Body of pancreas (tissue), 4 donors: ENCODE measurements at places on chromosomes 1 and 21.

DNA sequence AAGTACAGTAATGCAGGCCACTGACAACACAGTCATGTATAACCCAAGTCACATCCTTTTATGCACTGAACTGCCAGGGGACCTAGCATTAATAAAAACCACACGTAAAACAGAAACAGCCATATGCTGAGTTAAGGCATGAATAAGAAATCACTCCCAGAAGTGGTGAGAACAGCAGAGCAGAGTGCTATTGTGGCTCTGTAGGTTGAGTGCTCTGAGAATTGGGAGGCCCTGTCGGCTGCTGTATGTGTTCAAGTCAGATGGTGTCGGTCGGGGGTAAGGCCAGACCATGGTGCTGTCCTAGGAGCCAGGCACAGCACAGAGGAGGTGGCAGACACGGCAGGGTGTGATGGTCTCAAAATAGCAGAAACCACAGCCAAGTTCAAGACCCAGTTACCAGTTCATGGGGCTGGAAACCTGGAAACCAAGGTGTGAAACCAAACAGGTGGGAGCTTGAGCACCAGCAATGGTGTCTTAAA lies 126.6 kb upstream of the COA6 start:
- no peak for DNase-seq

DNA sequence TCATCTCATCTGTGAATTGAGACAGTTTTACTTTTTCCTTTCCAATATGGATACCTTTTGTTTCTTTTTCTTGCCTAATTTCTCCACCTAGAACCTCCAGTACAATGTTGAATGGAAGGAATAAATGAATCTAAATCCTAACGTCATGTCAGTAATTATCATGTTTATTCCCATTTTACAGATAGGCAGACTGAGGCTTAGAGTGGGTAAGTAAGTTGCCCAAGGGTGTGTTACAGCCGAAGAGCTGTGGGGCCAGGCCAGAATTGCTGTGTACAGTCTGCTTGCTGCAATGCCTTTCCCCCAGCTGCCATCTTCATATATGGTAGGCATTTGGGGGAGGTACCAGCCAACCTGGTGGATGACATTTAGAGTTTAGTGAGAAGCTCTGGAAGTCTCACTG lies 162.7 kb downstream of the CAMTA1 start:
- DNase-seq, result no peak

- no peak for DNase-seq
These were observed 31.4 kb downstream of the POFUT2 start for GRCh38 chr21:45256021-45256911.

DNA sequence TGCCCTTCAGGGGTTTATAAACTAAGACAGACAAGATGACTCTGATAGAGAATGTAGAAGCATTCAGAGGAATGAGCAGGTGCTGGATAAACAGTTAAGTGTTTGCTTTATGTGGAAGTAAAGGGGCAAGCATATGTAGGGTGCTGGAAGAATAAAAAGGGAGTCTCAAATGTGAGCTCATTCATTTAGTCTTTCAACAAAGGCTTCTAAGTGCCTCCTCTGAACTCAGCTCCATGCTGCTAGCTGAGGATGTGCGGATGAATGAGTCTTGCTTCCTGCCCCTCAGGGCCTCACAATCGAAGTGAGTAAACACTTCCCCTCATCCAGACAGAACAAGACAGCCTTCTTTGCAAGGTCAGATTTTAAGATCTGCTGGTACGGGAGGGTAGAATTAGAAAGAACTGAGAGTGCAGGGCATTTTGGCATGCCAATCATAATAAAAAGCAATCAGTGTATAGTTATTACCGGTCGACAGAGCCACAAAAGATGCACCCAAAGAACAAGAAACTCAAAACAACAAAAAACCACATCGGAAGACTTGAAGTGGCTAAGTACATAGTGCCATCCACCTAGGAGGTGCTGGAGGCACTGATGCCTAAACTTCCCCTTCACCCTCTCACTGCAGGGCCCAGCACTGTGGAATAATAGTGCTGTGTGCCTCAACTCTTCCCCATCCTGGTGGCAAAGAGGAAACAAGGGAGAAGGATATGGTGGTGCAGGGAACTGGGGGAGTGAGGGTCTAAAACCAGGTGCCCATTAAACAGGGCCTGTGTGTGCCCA lies 69.8 kb downstream of the TNR start:
- DNase-seq, result no peak

DNA sequence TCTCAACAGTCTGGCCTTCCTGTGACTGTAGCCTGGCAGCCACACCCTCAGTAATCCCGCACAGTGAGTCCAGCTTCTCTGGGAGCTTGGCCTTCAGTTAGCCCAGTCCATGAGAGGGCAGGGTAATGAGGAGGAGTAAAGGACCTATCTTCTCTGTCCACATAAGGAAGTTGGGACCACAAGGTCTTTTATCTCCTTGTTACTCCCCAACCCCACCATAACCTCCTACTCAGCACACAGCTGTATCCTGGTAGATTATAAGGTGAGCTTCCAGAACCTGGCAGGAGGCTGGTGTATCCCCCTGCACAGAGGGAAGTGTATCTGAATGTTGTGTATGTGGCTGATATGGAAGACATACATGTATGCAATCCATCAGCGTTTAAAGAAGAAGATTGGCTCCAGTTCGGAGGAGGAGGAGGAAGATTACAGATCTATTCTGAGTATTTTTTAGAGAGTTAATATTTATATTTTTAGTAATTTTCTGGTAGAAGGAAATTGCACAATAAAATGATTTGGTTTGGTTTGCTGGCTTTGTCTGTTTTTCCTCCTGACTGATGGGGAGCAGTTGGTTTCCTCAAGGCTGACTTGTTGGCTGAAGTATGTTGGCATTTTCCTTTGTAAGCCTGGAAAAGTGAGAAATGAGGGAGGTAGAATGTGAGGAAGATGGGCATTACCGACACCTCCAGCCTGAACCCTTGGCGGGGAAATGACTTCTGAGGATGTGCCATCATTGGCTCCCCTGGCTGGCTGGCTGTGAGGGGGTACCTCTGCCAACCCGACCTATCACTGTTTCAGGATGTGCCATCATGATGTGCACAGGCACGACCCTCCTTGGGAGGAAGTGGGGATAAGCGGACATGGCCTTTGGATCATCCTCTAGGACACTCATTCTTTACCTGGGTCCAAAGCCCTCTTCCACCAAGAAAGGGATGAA lies 5.0 kb downstream of the C1orf226 start:
- no peak for DNase-seq

DNA sequence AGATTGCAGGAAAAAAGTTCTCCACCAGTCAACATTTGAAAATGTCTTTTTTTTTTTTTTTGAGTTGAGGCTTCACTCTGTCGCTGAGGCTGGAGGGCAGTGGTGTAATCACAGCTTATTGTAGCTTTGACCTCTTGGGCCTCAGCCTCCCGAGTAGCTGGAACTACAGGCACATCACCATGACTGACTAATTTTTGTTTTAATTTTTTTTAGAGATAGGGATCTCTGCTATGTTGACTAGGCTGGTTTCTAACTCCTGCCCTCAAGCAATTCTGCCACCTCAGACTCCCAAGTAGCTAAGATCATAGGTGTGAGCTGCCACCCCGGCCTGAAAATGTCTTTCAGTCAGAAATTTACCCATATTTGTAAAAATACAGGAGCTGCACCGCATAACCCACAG lies 30.6 kb upstream of the USP24 start:
- no peak for DNase-seq

- no peak for DNase-seq
These were observed 16.5 kb upstream of the UTS2 start for GRCh38 chr1:7869136-7869920.

GRCh38 chr1:95042286-95042685 lies 30.5 kb downstream of the ALG14 start:
- DNase-seq, result no peak
